ENCODE measurements at places on chromosomes 2 and 18. TPM values are rescaled to one million over a fixed set of nuclear protein-coding genes. Genes with fewer than 3 reads are reported as not detected.

The GPAT2 gene
- total RNA-seq, result not detected

The MFSD6 gene
- total RNA-seq, result 33.9 TPM

The THUMPD2 gene
- 14.3 TPM for total RNA-seq

The DCTN1 gene
- 107 TPM for total RNA-seq

The NDC80 gene
- total RNA-seq, result 17.2 TPM

The GNLY gene
- not detected for total RNA-seq

The SNTG2 gene
- total RNA-seq, result not detected

The ABCB11 gene
- 0.02 TPM for total RNA-seq

The EPAS1 gene
- total RNA-seq, result 120 TPM

The AP1S3 gene
- 35.4 TPM for total RNA-seq

The SGO2 gene
- 14.9 TPM for total RNA-seq

The TDRD15 gene
- total RNA-seq, result not detected

The EVX2 gene
- not detected for total RNA-seq

The CGREF1 gene
- total RNA-seq, result 8.5 TPM

The DNAJC5G gene
- not detected for total RNA-seq

Data from A549 treated with ZK216348 at 1 μM for 4 hours (cell line).